Right cardiac atrium (tissue), 5 donors: ENCODE measurements at places on chromosomes 12 and 14. TPM values are rescaled to one million over a fixed set of nuclear protein-coding genes. Genes with fewer than 3 reads are reported as not detected.

RBP5 gene
- 0.47 TPM for total RNA-seq

KRT73 gene
- total RNA-seq, result not detected

P2RX7 gene
- total RNA-seq, result 4.0 TPM

TMCC3 gene
- 3.3 TPM for total RNA-seq

PPP1R12A gene
- total RNA-seq, result 77.1 TPM

APOLD1 gene
- 43.0 TPM for total RNA-seq

HSPB8 gene
- total RNA-seq, result 497 TPM

DEPDC4 gene
- 0.84 TPM for total RNA-seq

PLCZ1 gene
- total RNA-seq, result 0.47 TPM

NXPH4 gene
- total RNA-seq, result 0.39 TPM

TMEM229B gene
- 3.7 TPM for total RNA-seq

EIF2S3B gene
- total RNA-seq, result 0.29 TPM

TCL1A gene
- not detected for total RNA-seq

FAM181A gene
- not detected for total RNA-seq

PCED1B gene
- total RNA-seq, result 1.3 TPM

KRT71 gene
- total RNA-seq, result not detected

RAP1B gene
- 68.6 TPM for total RNA-seq

MFAP5 gene
- 24.6 TPM for total RNA-seq

PCNX4 gene
- 29.7 TPM for total RNA-seq

MIP gene
- total RNA-seq, result not detected

RNASE2 gene
- 5.5 TPM for total RNA-seq

CFAP73 gene
- not detected for total RNA-seq

CLEC2A gene
- total RNA-seq, result not detected

KRT77 gene
- total RNA-seq, result not detected

ERBB3 gene
- 5.4 TPM for total RNA-seq

KERA gene
- not detected for total RNA-seq
